ENCODE measurements at places on chromosomes 6 and 20.

DNA sequence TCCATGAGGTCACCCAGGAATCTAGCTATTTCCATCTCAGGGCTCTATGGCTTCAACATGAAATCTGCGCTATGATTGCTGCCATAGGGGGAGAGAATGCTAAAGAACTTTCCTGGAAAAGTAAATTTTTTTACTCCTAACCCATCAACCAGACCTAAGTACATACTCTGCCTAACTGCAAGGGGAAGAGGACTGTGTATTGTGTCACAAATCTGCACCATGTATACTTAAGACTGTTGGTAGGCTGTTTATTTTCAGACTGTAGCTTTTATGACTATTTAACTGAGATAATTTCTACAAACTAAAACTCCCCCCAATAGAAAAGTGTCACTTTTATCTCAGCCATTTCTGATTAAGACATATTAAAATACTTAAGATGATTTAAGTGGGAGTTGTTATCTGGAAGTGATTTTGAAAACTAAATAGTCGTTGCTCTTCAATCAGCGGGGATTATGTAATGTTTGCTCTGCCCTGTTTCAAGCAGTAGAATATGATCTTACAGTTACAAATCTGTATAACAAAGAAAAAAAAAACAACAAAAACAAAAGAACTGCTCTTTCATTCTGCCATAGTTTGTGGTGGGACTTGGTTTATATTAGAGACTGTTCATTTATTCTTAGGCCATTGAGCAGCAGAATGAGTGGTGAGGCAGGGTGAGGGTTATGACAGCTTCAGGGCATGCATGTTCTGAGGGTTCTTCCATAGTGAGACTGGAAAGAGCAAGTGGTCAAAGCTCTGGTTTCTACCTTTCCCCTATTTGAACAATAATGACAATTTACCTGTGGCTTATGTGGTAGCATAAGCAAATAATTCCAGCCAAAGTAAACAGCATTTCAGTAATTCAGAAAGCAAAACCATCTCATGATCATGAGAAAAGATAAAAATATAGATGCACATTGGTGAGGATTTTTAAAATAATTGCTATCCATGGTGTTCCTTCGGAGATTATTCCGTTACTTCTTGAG lies 126.3 kb upstream of the CEP162 start:
- no peak overlapping the region for H3K4me3 ChIP-seq
- DNase-seq = no peak
- H3K27me3 ChIP-seq = no peaks in the 10 kb centered on the region
- no peaks in the 10 kb centered on the region for H3K4me1 ChIP-seq
- H3K27ac ChIP-seq = no peak overlapping the region

- H3K36me3 ChIP-seq = no peaks in the 10 kb centered on the region
- no peaks in the 10 kb centered on the region for H3K4me1 ChIP-seq
- no peak overlapping the region for H3K4me3 ChIP-seq
- H3K27ac ChIP-seq = no peak overlapping the region
These were observed 127.8 kb upstream of the SLC22A23 start for GRCh38 chr6:3584606-3585005.

DNA sequence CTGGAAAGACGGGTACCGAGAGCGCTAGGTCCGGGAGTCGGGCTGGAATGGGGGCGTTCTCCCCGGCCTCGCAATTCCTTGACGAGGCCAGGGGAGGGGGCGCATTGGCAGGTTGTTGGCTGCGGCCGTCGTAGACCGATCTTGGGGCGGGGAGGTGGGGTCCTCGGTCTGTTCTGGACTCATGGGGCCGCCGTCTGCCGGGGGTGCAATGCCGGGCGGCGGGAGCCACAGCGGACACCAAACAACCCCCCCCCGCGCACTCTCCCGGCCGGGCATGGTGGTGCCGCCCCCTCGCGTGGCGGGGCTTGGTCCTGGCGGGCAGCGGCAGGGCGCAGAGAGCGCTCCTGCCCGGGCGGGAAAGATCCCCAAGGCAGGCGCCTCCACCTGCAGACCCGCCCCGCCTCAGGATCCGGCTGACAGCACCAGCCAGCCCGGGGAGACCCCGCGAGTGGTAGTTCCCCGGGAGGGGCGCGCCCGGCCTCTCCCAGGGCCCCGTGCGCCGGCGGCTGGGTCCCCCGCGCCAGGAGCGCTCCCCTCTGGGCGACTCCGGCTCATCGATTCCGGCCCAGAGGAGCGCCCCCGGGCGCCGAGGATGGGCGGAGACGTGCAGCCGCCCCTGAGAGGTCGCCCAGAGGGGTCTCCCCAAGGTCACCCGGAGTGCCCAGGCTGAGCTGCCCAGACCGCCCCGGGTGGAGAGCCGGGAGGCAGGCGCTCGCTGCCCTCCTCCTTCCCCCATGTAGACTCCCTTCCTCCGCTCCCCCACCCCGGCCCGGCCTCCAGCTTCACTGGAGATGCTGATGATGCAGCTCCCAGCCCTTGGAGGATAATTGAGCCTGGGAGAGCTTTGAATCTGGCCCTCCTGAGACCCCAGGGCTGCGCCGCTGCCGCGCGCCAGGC lies 709 bp downstream of the PPP1R16B start:
- H3K4me3 ChIP-seq = peak overlapping the region; percentile 88
- peak overlapping the region; percentile 95 for H3K27ac ChIP-seq
- H3K27me3 ChIP-seq = no peaks in the 10 kb centered on the region
- H3K4me1 ChIP-seq = peaks cover 59% of the 10 kb centered on the region
- H3K36me3 ChIP-seq = peaks cover 29% of the 10 kb centered on the region

DNA sequence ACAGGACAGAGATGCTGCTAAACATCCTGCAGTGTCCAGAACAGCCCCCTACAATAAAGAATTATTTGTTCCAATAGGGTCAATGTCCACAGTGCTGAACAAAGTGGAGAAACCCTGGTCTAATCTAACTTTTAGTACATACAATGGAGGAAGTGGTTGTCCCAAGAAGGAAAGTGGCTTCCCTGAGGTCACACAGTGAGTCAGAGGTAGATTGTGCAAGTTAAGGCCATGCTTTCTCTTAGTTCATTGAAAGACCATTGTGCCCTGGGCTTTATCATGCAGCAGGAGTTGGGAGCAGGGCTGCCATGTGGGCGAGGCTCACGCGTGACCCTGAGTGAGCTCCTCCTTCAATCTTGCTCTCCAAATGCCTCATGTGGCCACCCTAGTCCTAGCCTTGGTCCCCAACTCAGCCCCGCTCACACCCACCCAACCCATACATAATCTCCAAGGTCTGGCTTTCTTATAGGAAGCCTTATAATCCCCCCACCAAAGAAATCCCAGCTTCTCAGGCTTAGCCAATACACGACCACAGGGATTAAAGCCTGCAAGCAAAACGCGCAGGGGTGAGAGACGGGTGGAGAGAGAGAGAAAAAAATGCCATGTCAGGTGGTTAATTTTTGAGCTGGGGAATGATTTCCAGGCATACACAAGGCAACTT lies 19.9 kb downstream of the SLC13A3 start:
- H3K36me3 ChIP-seq = peaks cover 3% of the 10 kb centered on the region
- H3K4me3 ChIP-seq = no peak overlapping the region
- no peak overlapping the region for H3K27ac ChIP-seq
- no peak for DNase-seq
- H3K4me1 ChIP-seq = peaks cover 16% of the 10 kb centered on the region
- peaks cover 20% of the 10 kb centered on the region for H3K27me3 ChIP-seq

GRCh38 chr6:17417817-17418216 lies 24.4 kb downstream of the CAP2 start:
- no peaks in the 10 kb centered on the region for H3K36me3 ChIP-seq
- no peaks in the 10 kb centered on the region for H3K4me1 ChIP-seq
- H3K4me3 ChIP-seq = no peak overlapping the region
- peaks cover 8% of the 10 kb centered on the region for H3K27me3 ChIP-seq
- no peak overlapping the region for H3K27ac ChIP-seq
